ENCODE measurements at places on chromosomes 16 and 17. TPM values are rescaled to one million over a fixed set of nuclear protein-coding genes. Genes with fewer than 3 reads are reported as not detected.
A peak's percentile ranks its signal among the peaks of the same experiment; 100 is the strongest.

- no peak for DNase-seq
These were observed 472.7 kb upstream of the HSBP1 start for GRCh38 chr16:83335076-83335475.

GRCh38 chr16:48676836-48677235 is 66.9 kb upstream of the N4BP1 start:
- DNase-seq = peak; percentile 35

DNA sequence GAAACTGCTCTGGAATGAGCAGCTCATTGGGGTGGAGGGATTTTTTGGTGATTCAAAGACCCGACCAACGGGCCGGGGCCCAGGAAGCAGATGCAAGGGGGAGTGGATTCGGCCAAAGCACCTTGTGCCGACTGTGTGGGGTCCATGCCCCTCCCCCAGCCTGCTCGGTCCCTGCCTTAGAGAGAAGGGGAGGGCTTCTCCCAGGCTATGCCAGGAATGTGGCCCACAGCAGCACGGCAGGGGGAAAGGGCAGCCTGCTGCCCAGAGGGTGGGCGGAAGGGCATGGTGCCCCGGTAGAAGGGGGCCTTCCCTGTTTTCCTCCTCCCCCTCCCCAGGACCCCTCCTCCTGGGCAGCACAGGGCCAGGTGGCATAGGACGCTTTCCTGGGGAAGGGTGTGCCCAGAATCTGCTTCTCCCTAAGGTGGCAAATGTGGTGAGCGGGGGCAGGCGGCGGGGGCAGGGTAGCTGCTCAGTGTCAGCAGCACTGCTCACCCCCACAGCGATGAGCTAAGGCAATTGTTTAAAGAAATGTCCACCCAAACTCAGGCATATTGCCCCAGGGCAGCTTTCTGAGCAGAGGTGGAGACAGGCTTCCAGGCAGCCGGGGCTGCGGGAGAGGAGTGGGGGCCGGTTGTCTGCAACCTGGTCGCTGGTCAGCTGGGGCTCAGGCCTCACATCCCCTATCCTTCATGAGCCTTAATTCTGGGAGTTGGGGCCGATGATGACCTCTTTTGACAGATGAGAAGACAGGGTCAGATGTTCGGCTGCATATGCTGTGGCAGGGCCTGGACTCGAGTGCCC is 33.9 kb upstream of the MLKL start:
- no peak for DNase-seq

- no peak for DNase-seq
These were observed 2.9 kb upstream of the MYO1C start for GRCh38 chr17:1495265-1495989.

GRCh38 chr16:85652431-85653221 is 36.1 kb downstream of the GINS2 start:
- DNase-seq = peak; percentile 42

- DNase-seq = no peak
These were observed 289.1 kb downstream of the CA10 start for GRCh38 chr17:51869387-51869786.

- DNase-seq = peak; percentile 1
These were observed 38.2 kb upstream of the PIRT start for GRCh38 chr17:10875984-10876555.

- no peak for DNase-seq
These were observed 57.4 kb upstream of the NKD1 start for GRCh38 chr16:50490828-50491227.

GRCh38 chr17:8628609-8629169 is 1.8 kb downstream of the MYH10 start:
- DNase-seq = peak; percentile 37

GRCh38 chr17:44850612-44851011 is 2.9 kb downstream of the HIGD1B start:
- DNase-seq = no peak

DNA sequence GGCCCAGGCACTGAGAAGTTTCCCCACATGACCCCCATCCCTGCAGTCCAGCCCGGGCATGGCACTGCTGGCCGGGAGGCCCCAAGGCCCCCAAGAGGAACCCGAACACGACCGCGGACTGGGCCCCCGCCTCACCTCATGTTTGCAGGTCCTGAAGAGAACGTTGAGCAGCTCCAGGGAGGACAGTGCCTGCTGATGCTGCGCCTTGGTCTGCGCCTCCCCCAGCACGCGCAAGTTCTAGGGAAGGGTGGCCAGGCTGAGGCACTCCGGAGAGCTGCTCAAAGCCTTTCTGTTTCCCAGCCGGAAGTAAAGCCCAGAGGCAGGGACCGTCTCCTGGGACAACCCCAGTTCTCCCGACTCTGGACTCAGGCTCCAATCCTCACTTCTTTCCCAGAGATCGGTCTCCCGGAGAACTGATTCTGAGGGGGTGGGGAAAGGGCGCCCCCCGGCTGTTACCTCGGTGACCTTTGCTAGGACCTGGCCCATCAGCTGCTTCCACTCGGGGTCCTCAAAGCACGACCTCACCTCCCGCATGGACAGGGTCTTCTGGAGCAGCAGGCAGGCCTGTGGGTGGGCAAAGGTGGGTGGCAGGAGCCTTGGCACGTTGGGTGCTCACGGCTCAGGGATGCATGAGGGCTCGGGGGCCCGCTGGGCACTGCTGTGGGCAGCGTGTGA is 13.7 kb downstream of the MYBBP1A start:
- no peak for DNase-seq

DNA sequence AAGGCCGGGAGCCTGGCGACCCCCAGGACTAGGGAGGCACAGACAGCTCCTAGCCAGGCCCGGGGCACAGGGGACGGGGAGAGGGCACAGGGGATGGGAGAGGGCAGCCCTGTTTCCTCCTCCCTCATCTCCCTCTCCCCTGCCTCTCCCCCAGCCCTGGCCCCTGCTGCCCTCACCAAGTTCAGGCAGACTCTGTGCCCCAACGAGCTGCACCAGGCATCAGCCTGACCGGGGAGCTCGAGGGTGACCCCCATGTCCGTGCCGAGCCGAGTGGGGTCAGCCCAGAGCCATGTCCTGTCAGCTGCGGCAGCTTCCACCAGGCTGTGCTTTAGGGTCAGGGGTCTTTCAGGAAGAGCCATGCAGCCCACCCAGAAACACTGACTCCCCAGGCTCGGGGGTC is 6.0 kb downstream of the CDH15 start:
- no peak for DNase-seq

DNA sequence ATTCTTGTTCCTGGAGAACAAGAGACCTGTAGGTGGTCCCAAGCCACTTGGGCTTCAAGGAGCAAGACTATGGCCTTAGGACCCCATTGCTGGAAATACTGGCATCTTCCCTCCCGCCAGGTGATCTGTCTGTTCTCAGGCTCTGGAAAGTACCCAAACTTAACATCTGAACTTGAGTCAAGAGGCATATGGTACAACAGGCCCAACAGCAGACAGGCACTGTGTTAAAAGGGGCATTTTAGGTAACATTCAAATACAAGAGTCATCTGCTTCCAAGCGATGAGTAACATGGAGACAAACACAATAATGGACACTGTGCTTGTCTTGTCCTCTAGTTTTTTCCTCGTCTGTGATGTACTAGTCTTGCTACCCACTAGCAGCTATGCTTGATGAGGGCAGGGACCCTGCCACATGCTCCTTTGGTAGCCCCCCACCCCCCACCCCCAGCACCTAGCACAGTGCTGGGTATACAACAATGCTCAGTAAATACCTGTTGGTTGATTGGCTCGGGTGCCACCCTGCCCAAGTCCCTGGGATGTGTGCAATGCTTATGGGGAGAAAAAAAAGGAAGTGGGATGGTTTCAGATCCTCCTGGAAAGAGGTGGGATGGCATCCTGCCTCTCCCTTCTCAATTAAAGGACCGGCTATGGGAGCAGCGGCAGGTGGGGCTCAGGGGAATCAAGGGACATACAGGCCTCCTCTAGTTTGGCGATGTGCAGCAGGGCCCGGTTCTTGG is 19.4 kb downstream of the CSF3 start:
- no peak for DNase-seq

DNA sequence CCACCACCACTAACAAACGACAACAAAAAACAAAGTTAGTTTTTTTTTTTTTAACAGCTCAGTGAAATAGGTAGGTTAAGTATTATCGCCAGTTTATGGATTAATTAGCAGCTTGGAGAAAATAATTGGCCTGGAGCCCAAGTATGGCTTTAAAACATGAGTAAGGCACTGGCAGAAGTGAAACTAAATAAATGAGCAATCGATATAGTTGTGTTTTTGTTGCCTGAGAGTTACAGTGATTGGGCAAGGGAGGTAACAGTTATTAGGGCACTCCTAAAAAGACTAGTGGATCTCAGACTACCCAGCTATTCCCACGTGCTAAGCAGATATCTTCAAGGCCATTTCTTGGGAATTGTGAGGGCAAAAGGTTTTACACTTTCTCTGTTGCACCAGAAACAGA is 2.4 kb downstream of the MLKL start:
- no peak for DNase-seq

DNA sequence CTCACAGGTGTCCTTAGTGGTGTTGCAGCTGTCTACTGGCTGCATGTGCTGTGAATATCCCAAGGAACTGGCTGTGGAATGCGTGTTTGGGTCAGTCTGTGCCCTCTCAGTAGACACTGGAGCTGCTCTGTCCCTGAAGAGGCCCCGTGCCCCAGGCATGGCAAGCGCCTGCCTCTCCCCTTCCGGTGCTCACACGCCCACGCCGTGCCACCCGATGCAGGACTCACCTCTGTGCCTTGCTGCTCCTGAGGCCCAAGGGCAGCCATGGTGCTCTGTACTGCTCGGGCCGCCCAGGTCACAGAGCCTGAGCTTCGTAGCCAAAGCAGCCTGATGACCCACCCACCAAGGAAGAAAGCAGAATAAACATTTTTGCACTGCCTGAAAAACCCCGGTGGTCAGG is 10.0 kb downstream of the RGS11 start:
- no peak for DNase-seq

DNA sequence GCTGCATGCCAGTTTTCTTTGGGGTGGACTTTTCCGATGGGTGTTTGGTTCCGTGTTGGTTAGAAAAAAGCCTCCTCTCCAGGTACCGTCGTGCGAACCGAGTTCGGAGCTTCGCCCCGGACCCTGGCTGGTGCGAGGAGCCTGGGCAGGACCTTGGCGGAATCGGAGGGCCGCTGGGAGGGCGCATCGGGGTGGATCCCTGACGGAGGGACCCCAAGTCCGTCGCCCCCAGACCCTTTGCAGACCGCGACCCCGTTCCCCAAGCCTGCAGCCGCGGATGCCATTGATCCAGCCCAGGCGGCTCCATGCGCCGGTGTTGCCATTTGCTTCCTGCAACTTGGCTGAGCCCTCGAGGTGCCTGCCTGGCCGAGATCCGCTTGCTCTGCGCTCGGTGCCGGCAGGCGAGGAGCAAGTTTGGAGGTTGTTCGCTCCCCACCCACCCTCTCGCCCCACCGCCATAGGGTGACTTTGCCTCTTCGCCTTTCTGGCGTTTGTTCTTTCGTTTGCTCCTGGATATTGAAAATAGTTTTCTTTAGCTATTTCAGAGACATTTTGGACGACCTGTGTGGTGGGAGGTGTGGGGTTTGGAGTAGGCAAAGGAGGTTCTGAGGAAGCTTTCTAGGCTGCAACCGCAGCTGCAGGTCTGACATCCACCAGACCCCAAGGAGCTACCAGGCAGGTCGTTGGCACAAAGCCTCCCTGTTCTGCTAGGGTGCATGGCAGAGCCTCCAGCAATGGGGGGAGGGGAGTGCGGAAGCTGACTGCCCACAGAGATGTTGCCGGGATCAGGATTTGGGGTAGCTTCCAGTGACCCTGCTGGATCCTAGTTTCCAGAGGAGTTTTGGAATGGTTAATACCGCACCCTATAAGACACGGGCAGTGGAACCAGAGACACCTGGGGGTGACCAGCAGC is 58.2 kb downstream of the RAP1GAP2 start:
- peak; percentile 19 for DNase-seq

DNA sequence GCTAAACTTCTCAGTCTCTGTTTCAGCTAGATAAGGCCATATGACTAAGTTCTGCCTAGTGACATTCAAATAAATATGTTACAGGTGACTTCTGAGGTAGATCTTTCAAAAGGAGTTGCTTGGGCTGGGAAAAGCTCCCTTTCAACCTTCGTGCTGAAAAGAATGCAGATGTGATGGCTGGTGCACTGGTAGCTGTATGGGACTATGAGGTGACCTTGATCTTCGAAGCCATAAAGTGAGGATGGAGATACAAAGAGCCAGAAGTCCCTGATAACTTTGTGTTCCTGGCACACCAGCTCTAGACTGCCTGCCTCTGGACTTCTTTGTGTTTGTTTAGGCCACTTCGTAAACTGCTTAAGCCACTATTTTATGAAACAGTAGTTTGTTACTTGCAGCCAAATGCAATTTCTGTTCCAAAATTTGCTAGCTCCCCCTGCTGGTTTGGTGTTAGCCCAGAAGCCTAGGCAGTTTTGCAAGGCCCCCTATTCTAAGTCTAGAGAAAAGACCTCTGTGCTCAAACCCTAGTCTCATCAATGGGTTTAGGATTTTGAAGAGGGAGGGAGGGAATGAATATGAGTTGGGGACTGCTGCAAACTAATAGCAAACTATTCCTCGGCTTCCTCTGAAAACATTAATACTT is 23.3 kb upstream of the ERCC4 start:
- peak; percentile 20 for DNase-seq

DNA sequence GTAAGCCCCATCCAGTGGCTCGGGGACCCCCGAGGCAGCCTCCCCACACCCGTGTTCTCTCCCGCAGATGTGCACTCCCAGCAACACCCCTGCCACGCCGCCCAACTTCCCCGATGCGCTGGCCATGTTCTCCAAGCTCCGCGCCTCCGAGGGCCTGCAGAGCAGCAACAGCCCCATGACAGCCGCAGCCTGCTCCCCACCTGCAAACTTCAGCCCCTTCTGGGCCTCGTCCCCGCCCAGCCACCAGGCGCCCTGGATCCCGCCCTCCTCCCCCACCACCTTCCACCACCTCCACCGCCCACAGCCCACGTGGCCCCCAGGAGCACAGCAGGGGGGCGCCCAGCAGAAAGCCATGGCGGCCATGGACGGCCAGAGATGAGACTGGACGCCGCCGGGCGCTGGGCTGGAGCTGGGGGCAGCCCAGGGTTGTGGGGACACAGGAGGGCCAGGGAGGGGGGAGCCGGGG is 5.0 kb downstream of the UBALD2 start:
- DNase-seq = no peak

- no peak for DNase-seq
These were observed 2.6 kb downstream of the CRYM start for GRCh38 chr16:21275529-21275928.

- DNase-seq = no peak
These were observed 44.0 kb downstream of the SDK2 start for GRCh38 chr17:73600103-73600871.

KRT27 gene
- not detected for total RNA-seq

CCDC200 gene
- not detected for total RNA-seq

CEP295NL gene
- 2.3 TPM for total RNA-seq

KRT14 gene
- total RNA-seq = not detected

ACE gene
- total RNA-seq = 2.5 TPM

SRL gene
- under 0.01 TPM for total RNA-seq

FKBP10 gene
- 182 TPM for total RNA-seq

C16orf95 gene
- 5.4 TPM for total RNA-seq

CCL8 gene
- 0.26 TPM for total RNA-seq

REXO5 gene
- total RNA-seq = 9.1 TPM

CA10 gene
- not detected for total RNA-seq

RAB26 gene
- 0.51 TPM for total RNA-seq

EVI2B gene
- 0.33 TPM for total RNA-seq

Data from fibroblast of lung (primary cell).